ENCODE measurements at places on chromosomes 6 and 20.

- DNase-seq, result no peak
These were observed 1.1 kb upstream of the BEND6 start for GRCh38 chr6:56953597-56954402.

DNA sequence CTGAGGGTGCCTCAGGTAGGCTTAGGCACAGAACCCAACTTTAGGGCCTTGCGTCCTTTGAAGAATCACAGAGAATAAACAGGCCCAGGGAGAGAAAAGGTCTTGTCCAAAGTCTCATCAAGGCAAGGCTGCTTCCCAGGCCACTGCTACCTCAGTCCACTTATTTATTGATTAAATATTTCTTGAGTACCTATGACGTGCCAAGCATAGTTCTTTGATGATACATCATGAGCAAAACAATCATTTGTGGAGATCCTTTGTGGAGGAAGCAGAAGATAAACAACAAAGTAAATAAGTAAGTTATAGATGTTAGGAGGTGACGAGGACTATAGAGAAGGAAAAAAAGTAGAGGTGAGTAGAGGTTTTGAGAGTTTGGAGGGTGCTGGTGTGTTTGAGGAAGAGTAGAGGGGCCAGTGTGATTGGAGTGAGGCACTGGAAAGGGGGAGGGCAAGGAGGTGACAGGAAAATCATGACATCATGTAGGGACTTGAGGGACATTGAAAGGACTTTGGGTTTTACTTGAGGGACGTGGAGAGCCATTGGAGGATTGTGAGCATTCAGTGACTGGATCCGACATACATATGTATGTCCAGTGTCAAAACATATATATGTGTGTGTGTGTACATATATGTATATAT lies 14.1 kb upstream of the CHMP4B start:
- DNase-seq, result no peak

DNA sequence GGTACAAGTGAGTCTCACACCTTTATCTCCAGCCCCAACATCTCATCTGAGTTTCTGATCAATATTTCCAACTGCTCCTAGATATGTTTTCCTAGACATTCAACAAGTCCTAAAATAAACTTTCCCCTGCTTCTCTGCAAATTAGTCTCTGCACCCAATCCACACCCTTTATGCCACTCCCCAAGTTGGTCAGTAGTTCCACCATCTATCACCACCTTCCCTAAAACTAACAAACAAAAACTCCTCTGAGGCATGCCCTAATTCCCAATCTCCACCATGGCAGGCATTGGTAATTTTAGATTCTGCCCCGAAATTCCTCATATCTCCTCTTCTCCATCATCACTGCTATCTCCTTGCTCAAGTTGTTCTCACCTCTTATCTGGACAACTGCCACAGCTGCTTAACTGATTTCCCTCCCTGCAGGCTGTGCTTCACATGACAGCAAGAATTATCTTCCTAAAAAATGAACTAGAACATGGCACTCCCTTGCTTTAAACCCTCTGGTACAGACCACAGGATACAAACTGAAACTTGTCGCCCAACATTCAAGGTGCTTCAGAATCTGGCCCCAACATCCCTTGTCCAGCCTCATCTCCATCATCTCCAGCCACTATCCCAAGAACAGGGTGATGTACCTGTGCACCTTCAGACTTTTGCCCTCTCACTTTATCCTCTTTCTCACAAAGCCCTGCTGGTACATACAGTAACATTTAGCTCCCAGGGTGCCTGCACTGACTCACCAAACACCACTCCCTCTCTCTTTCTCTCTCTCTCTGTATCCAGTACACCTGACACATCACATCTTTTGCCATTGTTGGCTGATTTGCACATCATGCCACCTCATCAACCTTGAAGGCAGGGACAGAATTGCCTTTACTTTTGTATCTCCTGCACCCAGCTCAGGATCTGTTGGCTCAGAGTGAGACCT lies 55.5 kb downstream of the ZHX3 start:
- no peak for DNase-seq

DNA sequence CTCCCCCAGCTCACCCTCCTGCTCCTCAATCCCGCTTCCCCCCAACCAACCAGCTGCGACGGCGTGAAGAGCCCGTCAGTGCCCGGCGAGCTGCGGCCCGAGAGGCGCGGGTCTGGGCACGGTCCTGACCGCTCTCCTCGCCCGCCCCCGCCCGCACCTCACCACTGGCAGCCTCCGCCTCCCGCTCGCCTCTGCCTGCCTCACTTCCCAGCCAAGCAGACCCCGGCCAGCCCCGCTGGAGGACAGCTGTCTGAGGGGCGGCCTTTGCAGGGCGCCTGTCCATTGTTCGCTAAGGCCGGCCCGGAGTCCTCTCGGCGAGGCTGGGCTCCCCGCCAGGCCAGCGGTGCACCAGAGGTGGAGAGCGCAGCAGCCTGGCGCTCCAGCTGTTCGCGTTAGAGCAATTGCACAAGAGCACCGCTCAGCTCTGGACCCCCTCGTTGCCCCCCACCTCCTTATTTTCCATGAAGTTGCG lies 1.3 kb downstream of the SOBP start:
- no peak for DNase-seq

DNA sequence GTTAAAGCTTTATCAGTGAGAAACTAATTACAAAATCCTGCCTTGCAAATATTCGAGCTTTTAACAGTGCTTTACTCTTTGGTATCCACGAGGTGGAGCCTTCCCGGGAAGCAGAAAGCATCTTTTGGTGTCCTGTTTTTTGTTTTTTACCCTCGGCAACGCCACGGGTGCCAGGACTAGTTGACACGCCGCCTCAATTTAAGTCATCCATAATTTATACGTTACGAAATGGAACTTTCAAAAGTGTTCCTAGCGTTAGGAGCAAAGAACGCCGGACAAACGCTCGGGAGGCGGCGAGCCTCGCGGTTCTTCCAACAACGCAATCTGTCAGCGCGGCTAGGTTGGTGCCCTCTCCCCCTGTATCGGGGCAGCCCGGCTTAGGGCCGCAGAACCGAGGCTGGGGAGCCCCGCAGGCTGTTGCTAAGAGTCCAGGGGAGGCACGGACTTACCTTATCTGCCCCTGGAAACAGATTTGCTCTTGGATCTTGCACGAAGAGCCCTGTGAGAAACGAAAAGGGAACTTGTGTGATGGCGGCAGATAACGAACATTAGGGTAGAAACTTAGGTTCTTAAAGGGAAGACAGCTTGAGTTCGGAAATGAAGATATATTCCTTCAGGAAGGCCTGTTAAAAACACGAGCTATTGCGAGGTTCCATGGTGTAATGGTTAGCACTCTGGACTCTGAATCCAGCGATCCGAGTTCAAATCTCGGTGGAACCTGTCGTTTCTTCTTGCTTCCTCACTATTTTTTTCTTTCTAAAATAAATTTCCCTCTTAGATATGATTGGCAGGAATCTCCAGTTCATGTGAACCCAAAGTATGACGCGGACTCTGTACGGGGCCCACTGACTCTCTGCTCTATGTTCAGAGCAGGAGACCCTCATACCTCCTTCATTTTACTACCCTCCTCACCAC lies 46.2 kb upstream of the ZNF184 start:
- peak; percentile 86 for DNase-seq

- no peak for DNase-seq
These were observed 18.3 kb downstream of the BTN2A1 start for GRCh38 chr6:26475823-26476729.

DNA sequence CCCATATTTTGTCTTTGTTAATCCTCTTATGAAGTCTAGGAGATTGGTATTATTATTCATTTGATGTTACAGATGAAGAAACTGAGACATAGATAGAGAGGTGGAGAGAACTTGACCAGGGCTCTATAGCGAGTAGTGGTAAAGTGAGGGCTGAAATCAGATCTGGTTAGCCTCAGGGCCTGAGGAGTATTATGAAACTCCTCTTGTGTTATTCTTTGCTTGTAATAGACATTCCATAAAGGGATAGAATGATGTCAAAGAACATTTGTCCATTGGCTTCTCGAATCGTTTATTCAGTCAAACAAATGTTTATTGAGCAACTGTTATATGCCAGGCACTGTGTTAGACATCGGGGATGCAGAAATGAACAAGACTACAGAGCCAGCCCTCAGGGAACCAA lies at the start of gene IL22RA2:
TSS of gene IL22RA2 (minus strand) at position 144 of the 400 bp plus-strand sequence. CDS start 11,895 bp downstream, outside the sequence.
- DNase-seq, result no peak

DNA sequence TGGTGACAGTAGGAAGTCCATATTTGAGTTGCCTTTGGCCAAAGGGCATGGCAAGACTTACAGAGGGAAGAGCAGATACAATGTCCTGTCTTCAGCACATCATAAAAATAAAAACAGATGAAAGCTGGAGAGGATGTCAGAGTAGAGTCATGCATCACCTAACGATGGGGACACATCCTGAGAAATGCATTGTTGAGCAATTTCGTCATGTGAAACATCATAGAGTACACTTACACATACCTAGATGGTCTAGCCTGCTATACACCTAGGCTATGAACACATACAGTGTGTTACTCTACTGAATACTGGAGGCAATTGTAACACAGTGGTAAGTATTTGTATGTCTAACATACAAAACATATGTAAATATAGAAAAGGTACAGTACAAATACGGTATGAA lies 75.6 kb downstream of the VEGFA start:
- no peak for DNase-seq

GRCh38 chr6:104644848-104645247 lies 214.9 kb downstream of the HACE1 start:
- no peak for DNase-seq

- no peak for DNase-seq
These were observed 74.5 kb upstream of the GGTLC1 start for GRCh38 chr20:24063100-24063499.

GRCh38 chr6:150485161-150485958 lies 114.3 kb upstream of the PLEKHG1 start:
- no peak for DNase-seq

GRCh38 chr20:24918579-24919566 lies 30.2 kb upstream of the CST7 start:
- DNase-seq, result no peak

GRCh38 chr20:56391037-56391436 lies 978 bp downstream of the AURKA start:
- no peak for DNase-seq

- DNase-seq, result no peak
These were observed 6.0 kb downstream of the HLA-DMA start for GRCh38 chr6:32946893-32947292.

DNA sequence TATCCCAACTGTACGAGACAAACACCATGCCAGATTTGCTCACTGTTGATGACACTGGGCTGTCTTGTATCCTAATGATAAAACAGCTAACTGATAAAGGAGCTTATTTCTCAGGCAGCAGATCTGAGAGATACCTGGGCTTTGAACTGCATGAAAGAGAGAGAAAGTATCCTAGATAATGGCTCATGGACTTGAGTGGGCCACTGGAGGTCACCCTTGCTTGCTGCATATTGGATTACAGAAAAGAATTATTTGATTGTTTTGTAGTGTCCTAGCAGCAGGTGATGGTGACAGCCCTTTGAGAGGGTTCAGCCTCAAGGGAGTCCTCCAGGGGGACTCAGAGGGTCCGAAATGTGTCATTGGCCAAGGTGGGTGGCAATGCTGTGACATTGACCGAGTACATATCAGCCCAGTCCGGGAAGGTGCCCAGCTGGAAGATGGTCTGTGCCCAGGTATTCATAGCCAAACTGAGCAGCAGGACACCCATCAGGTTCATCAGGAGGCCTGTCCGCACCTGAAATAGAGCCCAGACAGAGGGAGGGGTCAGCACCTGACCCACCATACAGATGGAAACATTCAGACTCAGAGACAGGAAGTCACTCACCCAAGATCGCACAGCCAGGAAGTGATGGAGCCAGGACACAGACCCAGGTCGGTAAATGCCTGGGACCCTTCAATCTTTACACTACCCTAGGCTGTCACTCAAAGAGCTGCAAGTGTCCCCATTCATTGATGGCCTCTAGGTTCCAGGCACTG lies 9.4 kb upstream of the OCSTAMP start:
- DNase-seq, result no peak

GRCh38 chr20:54345301-54345724 lies 130.1 kb upstream of the DOK5 start:
- no peak for DNase-seq
